Activated CD8-positive, alpha-beta memory T cell treated with anti-CD3 and anti-CD28 coated beads, Interleukin-2, amount 50 U/mL, for 4 hours (primary cell): ENCODE measurements at places on chromosomes 7 and 10.

DNA sequence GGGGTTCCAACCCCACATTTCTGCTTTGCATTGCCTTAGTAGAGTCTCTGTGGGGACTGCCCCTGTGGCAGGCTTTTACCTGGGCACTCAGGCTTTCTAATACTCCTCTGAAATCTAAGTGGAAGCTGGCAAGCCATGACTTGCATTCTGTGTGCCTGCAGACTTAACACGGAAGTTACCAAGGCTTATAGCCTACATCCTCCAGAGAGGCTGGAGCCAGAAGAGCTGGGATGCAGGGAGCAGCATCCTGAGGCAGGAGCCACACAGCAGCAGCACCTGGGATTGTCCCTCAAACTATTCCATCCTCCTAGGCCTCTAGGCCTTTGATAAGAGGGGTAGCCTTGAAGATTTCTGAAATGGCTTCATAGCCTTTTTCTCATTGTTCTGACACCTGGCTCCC, 22.1 kb upstream of the ABCC2 start:
- DNase-seq: no peak

DNA sequence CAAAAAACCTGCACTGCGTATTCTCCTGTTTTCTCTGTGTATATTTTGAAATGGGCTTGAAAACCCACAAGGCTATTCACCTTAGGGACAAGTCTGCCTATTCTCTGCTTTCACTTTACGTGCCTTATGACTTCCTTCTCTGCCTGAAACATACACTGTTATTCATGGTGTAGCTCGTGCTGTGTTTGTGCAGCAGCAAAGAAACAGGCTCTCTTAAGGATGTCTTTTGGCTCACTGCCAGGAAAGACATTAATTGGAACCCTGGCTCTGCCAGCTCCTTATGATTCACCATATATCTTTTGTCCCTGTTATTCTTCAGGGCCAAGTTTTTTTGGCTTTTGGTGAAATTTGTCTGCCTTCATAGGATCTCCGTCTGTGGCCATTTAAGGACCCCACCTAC, 92.4 kb downstream of the TMEM106B start:
- DNase-seq: no peak

- DNase-seq: no peak
Observed at GRCh38 chr10:78283069-78283682, 249.5 kb downstream of the RPS24 start.

DNA sequence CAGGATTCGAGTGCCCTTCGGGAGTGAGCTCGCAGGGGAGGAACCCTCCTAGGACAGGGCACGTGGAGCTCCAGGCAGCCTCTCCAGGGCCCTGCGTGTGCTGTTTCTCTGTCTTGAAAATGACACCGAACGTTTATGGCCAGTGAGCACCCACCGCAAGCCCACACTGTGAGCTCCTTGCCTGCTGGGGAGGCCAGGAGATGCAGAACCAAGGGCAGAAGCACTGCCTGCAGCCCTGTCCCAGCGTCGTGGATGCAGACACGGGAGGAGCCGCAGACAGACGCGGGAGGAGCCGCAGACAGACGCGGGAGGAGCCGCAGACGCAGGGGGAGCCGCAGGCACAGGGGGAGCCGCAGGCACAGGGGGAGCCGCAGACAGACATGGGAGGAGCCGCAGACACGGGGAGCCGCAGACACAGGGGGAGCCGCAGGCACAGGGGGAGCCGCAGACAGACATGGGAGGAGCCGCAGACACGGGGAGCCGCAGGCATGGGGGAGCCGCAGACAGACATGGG, 314.4 kb downstream of the PTPRN2 start:
- no peak for DNase-seq

DNA sequence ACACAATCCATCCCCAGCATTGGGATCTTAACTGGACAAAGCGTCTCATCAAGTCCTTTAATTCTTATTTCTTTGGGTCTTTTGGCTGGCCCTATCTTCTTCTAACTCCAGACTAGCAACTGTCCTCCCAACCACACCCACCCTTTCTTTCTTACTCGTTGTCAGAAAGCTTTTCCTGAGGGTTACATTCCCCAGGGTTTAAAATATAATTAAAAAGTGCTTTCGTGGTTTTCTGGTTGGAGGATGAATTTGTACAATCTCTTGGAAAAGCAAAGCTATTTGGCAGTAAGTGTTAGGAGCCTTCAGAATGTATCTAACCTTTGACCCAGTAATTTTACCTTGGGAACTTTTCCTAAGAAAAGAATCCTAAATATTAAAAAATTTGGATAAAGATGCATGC, 10.4 kb upstream of the ITGB8 start:
- no peak for DNase-seq
